ENCODE measurements at places on chromosomes 3 and 15. TPM values are rescaled to one million over a fixed set of nuclear protein-coding genes. Genes with fewer than 3 reads are reported as not detected.

Gene GP5
- total RNA-seq, result 0.26 TPM

Gene ITIH1
- total RNA-seq, result not detected

Gene UROC1
- total RNA-seq, result not detected

Gene CFAP20DC
- 0.98 TPM for total RNA-seq

Gene AMOTL2
- total RNA-seq, result not detected

Gene CMTM7
- 46.3 TPM for total RNA-seq

Gene FOXL2NB
- total RNA-seq, result not detected

Gene HCLS1
- total RNA-seq, result 216 TPM

Gene MEGF11
- total RNA-seq, result not detected

Gene HRG
- not detected for total RNA-seq

Gene SAMMSON
- not detected for total RNA-seq

Gene KLHL40
- not detected for total RNA-seq

Gene A4GNT
- total RNA-seq, result not detected

GRCh38 chr3:72576563-72576962 lies 271.7 kb downstream of the SHQ1 start:
- peaks cover 3% of the 10 kb centered on the region for H3K27me3 ChIP-seq
- H3K4me3 ChIP-seq, result no peak overlapping the region
- DNase-seq, result no peak

- H3K4me1 ChIP-seq, result no peaks in the 10 kb centered on the region
- no peak overlapping the region for H3K27ac ChIP-seq
- DNase-seq, result no peak
- H3K27me3 ChIP-seq, result no peaks in the 10 kb centered on the region
- H3K36me3 ChIP-seq, result no peaks in the 10 kb centered on the region
These were observed 285.1 kb downstream of the CHL1 start for GRCh38 chr3:481680-482079.

GRCh38 chr15:45276831-45277230 lies 24.8 kb downstream of the SLC28A2 start:
- peaks cover 15% of the 10 kb centered on the region for H3K4me1 ChIP-seq
- H3K4me3 ChIP-seq, result no peak overlapping the region
- H3K27ac ChIP-seq, result no peak overlapping the region
- H3K36me3 ChIP-seq, result no peaks in the 10 kb centered on the region

- peak overlapping the region; percentile 92 for H3K4me3 ChIP-seq
- H3K27me3 ChIP-seq, result peaks cover 7% of the 10 kb centered on the region
- peaks cover 36% of the 10 kb centered on the region for H3K36me3 ChIP-seq
- peaks cover 25% of the 10 kb centered on the region for H3K4me1 ChIP-seq
- H3K27ac ChIP-seq, result peak overlapping the region; percentile 82
These were observed 1.3 kb downstream of the GOLGA8A start for GRCh38 chr15:34436126-34436955.

GRCh38 chr3:44058022-44058867 lies 183.4 kb upstream of the TOPAZ1 start:
- peak; percentile 69 for DNase-seq
- H3K4me1 ChIP-seq, result peaks cover 24% of the 10 kb centered on the region
- H3K36me3 ChIP-seq, result no peaks in the 10 kb centered on the region
- peak overlapping the region; percentile 52 for H3K4me3 ChIP-seq

DNA sequence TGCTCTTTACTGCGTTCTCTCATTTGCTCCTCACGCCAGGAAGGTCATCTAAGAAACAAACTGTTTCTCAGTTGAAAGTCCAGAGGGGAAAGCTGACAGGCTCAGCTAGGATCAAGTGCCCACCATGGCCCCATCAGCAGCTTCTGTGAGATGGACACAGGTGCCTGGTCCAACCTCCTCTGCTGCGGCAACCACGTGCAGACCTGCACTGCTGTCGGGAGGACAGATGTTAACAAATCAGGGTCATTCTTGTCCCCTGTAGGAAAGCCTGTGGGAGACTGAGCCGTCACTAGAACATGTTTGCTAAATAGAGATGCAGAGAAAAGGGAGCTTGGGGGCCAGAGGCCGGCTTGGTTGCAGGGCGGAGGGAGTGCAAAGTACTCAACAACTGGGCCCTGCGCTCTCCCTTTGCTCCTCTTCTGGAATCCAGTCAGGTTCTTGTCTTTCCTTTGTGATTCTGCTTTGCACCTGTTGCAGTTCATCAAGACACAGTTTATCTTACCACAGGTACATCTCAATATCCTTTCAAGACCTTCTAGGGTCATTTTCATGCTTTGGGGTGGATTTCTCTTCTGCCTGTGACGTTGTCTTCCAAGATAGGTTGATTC lies 20.9 kb downstream of the GPD1L start:
- no peak overlapping the region for H3K4me3 ChIP-seq
- peaks cover 5% of the 10 kb centered on the region for H3K4me1 ChIP-seq
- H3K27me3 ChIP-seq, result no peaks in the 10 kb centered on the region
- H3K27ac ChIP-seq, result no peak overlapping the region
- H3K36me3 ChIP-seq, result peaks cover 14% of the 10 kb centered on the region
- no peak for DNase-seq

DNA sequence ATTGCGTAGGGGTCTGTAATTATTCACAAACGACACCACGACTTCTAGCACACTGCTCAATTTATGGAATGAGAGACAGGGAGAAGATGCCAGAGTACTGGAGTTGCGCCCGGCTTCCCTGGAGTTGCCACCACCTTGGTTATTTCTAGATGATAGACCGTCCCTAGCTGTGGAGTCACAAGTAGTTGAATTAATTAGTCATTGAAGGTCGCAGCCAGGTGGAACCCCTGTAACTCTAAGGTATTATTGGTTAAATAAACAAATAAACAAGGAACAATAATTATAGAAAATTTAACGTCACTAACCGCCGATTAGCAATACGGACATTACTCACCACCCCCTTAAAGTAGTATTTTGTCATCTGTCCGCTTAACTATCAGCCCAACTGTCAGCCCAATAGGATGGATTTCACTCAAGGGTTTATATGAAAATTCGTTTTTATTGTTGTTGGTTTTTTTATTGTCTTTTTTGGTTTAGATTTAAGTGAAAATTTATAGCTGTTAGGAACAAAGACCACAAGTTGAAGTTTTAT lies 911 bp upstream of the AZI2 start:
- DNase-seq, result no peak
- peak overlapping the region; percentile 96 for H3K27ac ChIP-seq
- H3K4me3 ChIP-seq, result peak overlapping the region; percentile 98
- H3K36me3 ChIP-seq, result peaks cover 29% of the 10 kb centered on the region
- H3K27me3 ChIP-seq, result no peaks in the 10 kb centered on the region
- peaks cover 41% of the 10 kb centered on the region for H3K4me1 ChIP-seq

GRCh38 chr3:114333180-114333922 lies 39.5 kb downstream of the TIGIT start:
- no peak for DNase-seq
- H3K4me1 ChIP-seq, result peaks cover 43% of the 10 kb centered on the region
- no peak overlapping the region for H3K4me3 ChIP-seq
- H3K27ac ChIP-seq, result peak overlapping the region; percentile 89
- no peaks in the 10 kb centered on the region for H3K27me3 ChIP-seq

DNA sequence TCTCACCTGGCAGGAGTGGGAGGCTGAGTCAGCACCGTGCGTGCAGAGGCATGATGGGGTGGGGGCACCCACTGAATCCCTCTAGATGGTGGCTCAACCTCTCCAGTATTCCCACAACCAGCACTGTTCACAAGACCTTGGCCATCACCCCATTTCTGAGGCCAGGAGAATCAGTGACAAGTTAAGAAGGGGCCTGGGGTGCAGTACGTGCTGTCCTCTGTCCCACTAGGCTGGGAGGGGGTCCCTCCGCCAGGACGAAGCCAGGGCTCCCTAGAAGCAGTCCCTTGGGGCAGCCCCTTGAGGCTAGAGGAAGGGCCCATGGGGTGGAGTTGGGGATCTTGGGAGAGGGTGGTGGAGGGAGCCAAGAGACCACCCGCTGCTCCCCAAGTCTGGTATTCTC lies 4.8 kb downstream of the MYL3 start:
- no peaks in the 10 kb centered on the region for H3K4me1 ChIP-seq
- no peak overlapping the region for H3K27ac ChIP-seq
- no peak overlapping the region for H3K4me3 ChIP-seq
- DNase-seq, result no peak
- no peaks in the 10 kb centered on the region for H3K36me3 ChIP-seq

DNA sequence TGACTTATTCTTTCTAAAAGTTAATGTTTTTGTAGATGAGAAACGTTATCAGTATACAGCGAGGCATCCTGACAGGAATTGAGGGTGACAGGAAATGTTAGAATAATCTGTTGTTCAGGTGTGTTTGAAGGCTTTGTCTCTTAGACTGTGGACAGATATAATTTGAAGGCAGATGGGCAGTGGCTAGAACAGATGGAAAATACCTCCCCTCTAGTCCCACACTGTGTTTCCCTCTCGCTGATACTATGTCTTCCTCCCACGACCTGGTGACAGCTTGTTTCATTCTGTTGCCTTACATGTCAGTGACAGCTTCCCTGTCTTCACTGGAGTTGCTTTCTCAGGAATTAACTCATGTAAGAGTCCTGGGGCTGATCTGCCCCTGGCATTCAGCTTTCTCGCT lies 125.3 kb downstream of the MYRIP start:
- no peaks in the 10 kb centered on the region for H3K4me1 ChIP-seq
- no peak overlapping the region for H3K4me3 ChIP-seq
- DNase-seq, result no peak
- H3K27ac ChIP-seq, result no peak overlapping the region
- no peaks in the 10 kb centered on the region for H3K36me3 ChIP-seq

DNA sequence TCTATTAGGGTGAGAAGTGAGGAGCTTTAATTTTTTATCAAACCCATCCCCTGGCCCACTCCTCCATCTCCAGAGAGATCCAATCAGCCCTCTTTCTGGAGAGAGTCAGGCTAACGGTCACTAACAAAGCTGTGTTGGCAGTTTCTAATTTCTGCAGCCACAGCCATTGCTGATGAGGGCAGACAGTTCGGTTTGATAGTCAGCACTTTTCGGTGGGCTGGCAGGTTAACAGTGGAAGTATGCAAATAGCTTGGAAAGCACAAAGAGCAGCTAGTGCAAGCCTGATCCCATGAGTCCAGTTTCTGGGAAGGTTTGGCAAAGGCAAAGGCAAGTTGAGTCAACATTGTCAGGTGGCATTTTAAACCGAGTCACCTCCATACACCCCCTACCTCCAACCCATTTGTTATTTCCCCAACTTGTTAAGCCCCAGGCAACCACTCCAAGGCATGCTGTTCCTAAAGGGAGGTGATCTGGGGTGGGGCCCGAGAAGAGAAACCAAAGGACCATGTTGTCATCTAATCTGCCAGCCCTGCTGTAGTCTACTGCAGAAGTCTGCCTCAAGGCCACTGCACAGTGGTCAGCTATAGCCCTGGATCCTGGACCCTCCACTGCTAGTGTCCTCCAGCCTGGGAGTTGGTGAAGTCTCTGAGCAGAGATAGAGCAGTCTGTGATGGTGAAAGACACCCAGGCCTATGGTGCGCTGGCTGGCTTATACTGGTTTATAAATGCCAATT lies 1.7 kb downstream of the CCR1 start:
- H3K4me1 ChIP-seq, result peaks cover 62% of the 10 kb centered on the region
- peak overlapping the region; percentile 23 for H3K27ac ChIP-seq
- DNase-seq, result no peak
- H3K36me3 ChIP-seq, result peaks cover 25% of the 10 kb centered on the region

GRCh38 chr3:122066331-122067213 lies 11.4 kb downstream of the CD86 start:
- peaks cover 4% of the 10 kb centered on the region for H3K4me1 ChIP-seq
- no peak overlapping the region for H3K27ac ChIP-seq
- H3K27me3 ChIP-seq, result peaks cover 2% of the 10 kb centered on the region
- H3K4me3 ChIP-seq, result no peak overlapping the region
- H3K36me3 ChIP-seq, result no peaks in the 10 kb centered on the region
- no peak for DNase-seq

DNA sequence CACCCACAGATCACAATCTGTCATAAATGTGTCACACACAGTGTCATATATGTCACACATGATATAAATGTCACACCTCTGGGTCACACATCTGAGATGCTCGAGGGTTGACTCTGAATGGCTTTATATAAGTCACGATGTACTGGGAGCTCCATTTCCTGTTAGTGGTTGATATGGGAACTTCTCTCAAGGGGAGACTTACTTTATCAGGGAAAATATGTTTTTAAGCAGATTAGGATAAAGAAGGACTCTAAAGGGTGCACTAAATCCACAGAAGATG lies 83.9 kb upstream of the MEF2A start:
- no peak overlapping the region for H3K4me3 ChIP-seq
- peaks cover 21% of the 10 kb centered on the region for H3K4me1 ChIP-seq
- no peak overlapping the region for H3K27ac ChIP-seq

- H3K4me3 ChIP-seq, result no peak overlapping the region
- H3K27me3 ChIP-seq, result no peaks in the 10 kb centered on the region
- H3K27ac ChIP-seq, result no peak overlapping the region
- DNase-seq, result no peak
These were observed 68.8 kb upstream of the SLC12A8 start for GRCh38 chr3:125281381-125281780.

- no peaks in the 10 kb centered on the region for H3K27me3 ChIP-seq
- H3K4me1 ChIP-seq, result no peaks in the 10 kb centered on the region
- H3K36me3 ChIP-seq, result no peaks in the 10 kb centered on the region
- DNase-seq, result no peak
- no peak overlapping the region for H3K27ac ChIP-seq
- H3K4me3 ChIP-seq, result no peak overlapping the region
These were observed 223.4 kb downstream of the NR2F2 start for GRCh38 chr15:96553931-96554330.

- H3K4me1 ChIP-seq, result no peaks in the 10 kb centered on the region
- no peak overlapping the region for H3K27ac ChIP-seq
- no peak for DNase-seq
- no peaks in the 10 kb centered on the region for H3K36me3 ChIP-seq
These were observed 405.4 kb downstream of the FEZF2 start for GRCh38 chr3:61967937-61968336.

DNA sequence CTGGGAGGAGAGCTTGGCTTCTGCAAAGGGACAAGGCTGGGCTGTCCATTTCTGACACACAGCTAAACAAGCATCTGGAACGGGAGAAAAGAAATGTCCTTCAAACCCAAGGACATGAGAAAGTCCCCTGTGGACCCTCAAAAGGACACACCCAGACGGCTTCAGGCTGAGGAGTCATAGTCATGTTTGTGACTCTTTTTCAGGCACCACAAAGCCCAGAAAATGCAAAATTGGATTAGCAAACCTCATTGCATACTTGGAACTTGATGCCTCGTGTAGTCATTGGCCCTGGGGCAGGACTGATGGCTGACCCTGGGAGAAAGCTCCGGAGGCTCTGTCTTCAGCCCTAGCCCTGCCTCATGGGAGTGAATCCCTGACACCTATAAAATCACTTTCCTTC lies 21.5 kb downstream of the FAM174B start:
- no peaks in the 10 kb centered on the region for H3K36me3 ChIP-seq
- H3K27ac ChIP-seq, result no peak overlapping the region
- H3K4me1 ChIP-seq, result peaks cover 5% of the 10 kb centered on the region
- no peak for DNase-seq

- no peak for DNase-seq
- no peaks in the 10 kb centered on the region for H3K27me3 ChIP-seq
- peak overlapping the region; percentile 69 for H3K4me3 ChIP-seq
- peaks cover 71% of the 10 kb centered on the region for H3K36me3 ChIP-seq
- peak overlapping the region; percentile 69 for H3K27ac ChIP-seq
These were observed 31.2 kb downstream of the RFTN1 start for GRCh38 chr3:16482194-16482769.

DNA sequence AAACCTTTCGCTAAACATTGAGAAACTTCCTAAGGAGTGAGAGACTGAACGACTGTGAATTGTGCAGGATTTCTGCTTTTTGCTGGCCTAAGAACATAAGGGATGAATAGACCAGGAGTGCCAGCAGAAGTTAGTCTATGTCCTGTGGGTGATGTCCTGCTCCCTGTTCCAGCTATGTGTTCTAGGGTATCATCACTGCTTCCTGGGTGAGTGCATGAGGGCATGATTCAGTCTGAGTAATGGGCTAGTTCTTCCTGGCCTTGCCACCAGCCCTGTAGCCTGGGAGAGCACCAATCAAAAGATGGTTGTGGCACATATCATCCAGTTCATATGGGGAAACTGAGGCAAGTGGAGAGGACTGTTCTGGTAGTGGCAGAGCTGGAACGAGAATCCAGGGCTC lies 153.9 kb upstream of the TPM1 start:
- H3K36me3 ChIP-seq, result no peaks in the 10 kb centered on the region
- H3K27me3 ChIP-seq, result peaks cover 17% of the 10 kb centered on the region
- H3K4me3 ChIP-seq, result no peak overlapping the region
- no peak for DNase-seq
- H3K27ac ChIP-seq, result no peak overlapping the region
